ENCODE measurements at places on chromosomes 5 and 9. TPM values are rescaled to one million over a fixed set of nuclear protein-coding genes. Genes with fewer than 3 reads are reported as not detected.

LEAP2 gene
- 1.8 TPM for total RNA-seq

FGFR4 gene
- total RNA-seq, result 2.4 TPM

MRNIP gene
- total RNA-seq, result 13.6 TPM

PCDHGB2 gene
- total RNA-seq, result 1.8 TPM

HAUS6 gene
- total RNA-seq, result 17.0 TPM

EHMT1 gene
- total RNA-seq, result 44.7 TPM

FOXE1 gene
- total RNA-seq, result 0.26 TPM

PPP2R2B gene
- not detected for total RNA-seq
